ENCODE measurements at places on chromosomes 7 and 10.

GRCh38 chr10:73086816-73087215 lies 9.8 kb downstream of the P4HA1 start:
- no peak overlapping the region for H3K4me3 ChIP-seq
- no peak for DNase-seq
- no peaks in the 10 kb centered on the region for H3K36me3 ChIP-seq
- H3K27ac ChIP-seq = no peak overlapping the region
- no peaks in the 10 kb centered on the region for H3K27me3 ChIP-seq

- H3K4me3 ChIP-seq = no peak overlapping the region
- no peak for DNase-seq
- no peaks in the 10 kb centered on the region for H3K4me1 ChIP-seq
Observed at GRCh38 chr7:80711531-80711930, 73.1 kb downstream of the CD36 start.

- no peak for DNase-seq
- H3K27ac ChIP-seq = no peak overlapping the region
- no peaks in the 10 kb centered on the region for H3K27me3 ChIP-seq
- H3K36me3 ChIP-seq = no peaks in the 10 kb centered on the region
- no peak overlapping the region for H3K4me3 ChIP-seq
Observed at GRCh38 chr10:53786236-53786900, 1013.8 kb upstream of the MBL2 start.

DNA sequence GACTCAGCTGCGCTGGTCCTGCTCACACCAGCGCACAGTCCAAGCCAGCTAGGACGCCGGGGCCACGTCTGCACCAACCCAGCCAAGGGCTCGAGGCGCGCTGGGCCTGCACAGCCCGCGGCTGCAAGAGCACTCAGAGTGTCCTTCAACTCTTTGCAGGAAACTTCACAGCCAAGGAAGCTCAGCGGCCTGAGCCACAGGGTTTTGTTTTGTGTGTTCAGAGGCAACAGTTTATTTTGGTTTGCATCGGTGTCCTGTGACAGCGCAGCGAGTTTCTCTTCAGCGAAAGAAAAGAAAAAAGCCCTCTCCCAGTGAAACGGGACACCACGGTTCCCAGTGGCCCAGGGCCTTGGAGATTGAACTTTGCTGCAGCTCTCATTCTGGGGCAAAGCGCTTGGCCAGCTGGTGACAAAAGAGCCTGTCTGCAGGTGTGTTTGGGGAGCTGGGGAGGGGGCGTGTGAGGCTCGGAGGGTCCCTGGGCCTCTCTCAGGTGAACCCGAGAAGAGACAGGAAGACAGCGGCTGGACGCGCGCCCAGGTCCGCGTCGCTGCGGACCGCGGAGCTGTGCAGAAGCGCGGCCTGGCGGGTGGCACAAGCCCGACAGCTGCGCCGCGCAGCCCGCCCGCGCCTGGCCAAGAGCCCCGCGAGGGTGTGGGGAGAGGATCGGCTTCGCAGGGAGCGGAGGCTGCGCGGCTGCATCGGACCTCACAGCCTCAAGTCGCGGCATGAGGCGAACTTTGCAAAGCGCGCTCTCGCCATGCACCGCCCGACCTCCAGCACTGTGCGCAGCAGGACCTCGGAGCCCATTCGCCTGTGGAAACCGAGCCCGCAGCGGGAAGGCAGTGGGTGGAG lies 922 bp downstream of the CXCL12 start:
- H3K27me3 ChIP-seq = peaks cover 37% of the 10 kb centered on the region
- no peaks in the 10 kb centered on the region for H3K36me3 ChIP-seq
- H3K4me3 ChIP-seq = peak overlapping the region; percentile 54
- DNase-seq = no peak
- H3K27ac ChIP-seq = peak overlapping the region; percentile 71
- peaks cover 5% of the 10 kb centered on the region for H3K4me1 ChIP-seq

DNA sequence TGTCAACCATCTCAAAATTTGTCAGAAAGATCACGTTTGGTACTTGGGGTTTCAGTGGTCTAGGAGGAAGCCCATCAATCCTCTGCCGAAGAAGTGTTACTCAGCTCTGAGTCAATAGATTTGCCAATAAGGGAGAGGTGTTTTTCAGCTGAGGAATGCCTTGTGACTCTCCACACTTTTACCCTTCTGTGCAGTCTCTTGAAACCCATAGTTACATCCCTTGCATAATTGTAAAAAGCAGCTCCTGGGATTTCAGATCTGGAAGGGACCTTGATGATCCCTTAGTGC lies 47.5 kb downstream of the INSYN2A start:
- H3K27ac ChIP-seq = no peak overlapping the region
- no peaks in the 10 kb centered on the region for H3K27me3 ChIP-seq
- DNase-seq = no peak
- H3K36me3 ChIP-seq = no peaks in the 10 kb centered on the region
- H3K4me3 ChIP-seq = no peak overlapping the region
- no peaks in the 10 kb centered on the region for H3K4me1 ChIP-seq

- no peaks in the 10 kb centered on the region for H3K36me3 ChIP-seq
- H3K27ac ChIP-seq = peak overlapping the region; percentile 56
- H3K27me3 ChIP-seq = no peaks in the 10 kb centered on the region
- H3K4me1 ChIP-seq = peaks cover 11% of the 10 kb centered on the region
- H3K4me3 ChIP-seq = no peak overlapping the region
- DNase-seq = no peak
Observed at GRCh38 chr7:55513868-55514267, 58.4 kb downstream of the VOPP1 start.

DNA sequence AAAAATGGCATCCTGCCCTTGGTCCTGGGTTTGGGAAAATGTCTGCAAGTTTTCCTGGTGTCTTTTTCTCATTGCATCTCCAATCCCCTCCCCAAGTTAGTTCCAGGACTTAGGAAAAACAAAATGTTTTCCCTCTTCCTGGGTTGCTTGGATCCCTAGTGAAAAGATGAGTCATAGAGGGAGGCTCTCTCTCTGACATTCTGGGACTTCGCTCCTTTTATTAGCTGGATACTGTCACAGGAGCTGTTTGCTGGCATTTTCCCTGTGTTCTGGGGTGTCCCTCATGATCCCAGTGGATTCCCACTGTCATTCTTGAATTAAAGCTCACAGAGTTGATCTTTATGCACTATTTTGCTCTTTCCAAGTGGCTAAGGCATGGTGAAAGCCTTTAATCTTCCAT lies 316.4 kb upstream of the MBL2 start:
- no peak for DNase-seq
- H3K4me1 ChIP-seq = no peaks in the 10 kb centered on the region

- no peaks in the 10 kb centered on the region for H3K4me1 ChIP-seq
- no peak overlapping the region for H3K4me3 ChIP-seq
- no peaks in the 10 kb centered on the region for H3K27me3 ChIP-seq
Observed at GRCh38 chr10:85280014-85280413, 951.6 kb downstream of the CCSER2 start.

DNA sequence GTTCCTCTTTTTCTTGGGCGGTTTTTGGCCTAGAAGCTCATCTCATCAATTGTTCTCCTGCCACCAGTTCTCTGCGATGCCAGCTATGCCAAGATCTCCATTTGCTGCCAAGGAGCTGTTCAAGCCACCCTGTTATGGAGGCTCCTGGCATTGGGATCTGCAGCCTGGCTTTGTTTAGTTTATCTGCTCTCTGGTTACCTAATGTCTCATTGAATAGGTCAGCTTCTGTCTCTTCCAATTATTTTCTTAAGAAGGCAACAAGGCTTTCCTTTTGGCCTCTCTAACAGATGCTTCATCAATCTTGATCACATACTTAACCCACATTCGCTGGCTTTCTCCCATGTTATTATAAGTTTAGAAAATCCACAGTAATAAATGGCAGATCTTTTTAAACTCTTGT lies 20.6 kb upstream of the SDK1 start:
- no peaks in the 10 kb centered on the region for H3K36me3 ChIP-seq
- no peaks in the 10 kb centered on the region for H3K27me3 ChIP-seq
- DNase-seq = no peak
- H3K4me3 ChIP-seq = no peak overlapping the region
- H3K27ac ChIP-seq = peak overlapping the region; percentile 40
- H3K4me1 ChIP-seq = no peaks in the 10 kb centered on the region

- no peaks in the 10 kb centered on the region for H3K36me3 ChIP-seq
- H3K27ac ChIP-seq = no peak overlapping the region
Observed at GRCh38 chr7:90298145-90299038, 22.7 kb downstream of the FAM237B start.

DNA sequence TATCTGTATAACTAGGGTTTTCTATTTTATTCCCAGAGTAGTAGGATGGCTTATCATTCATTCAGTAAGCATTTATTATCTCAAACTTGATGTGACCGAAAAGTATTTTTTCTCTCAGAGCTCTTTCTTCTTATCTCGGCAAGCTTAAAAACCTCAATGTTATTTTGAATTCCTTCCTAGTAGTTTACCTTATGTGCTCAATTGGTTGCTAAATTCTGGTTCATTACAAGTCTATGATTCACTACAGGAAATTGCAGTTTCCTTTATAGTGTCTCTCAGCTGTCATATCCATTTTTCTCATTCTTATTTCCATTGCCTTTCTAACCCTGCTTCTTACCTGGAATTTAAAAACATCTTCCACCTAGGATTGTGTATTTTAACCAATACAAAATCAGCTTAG lies 12.6 kb upstream of the ICA1 start:
- no peak for DNase-seq
- no peaks in the 10 kb centered on the region for H3K36me3 ChIP-seq
- no peaks in the 10 kb centered on the region for H3K4me1 ChIP-seq
- H3K4me3 ChIP-seq = no peak overlapping the region
- H3K27me3 ChIP-seq = no peaks in the 10 kb centered on the region

GRCh38 chr7:29161231-29161630 lies 14.9 kb upstream of the CPVL start:
- no peak for DNase-seq
- no peak overlapping the region for H3K27ac ChIP-seq
- no peaks in the 10 kb centered on the region for H3K4me1 ChIP-seq
- H3K4me3 ChIP-seq = no peak overlapping the region

GRCh38 chr7:13021566-13022300 lies 334.3 kb downstream of the ARL4A start:
- H3K36me3 ChIP-seq = no peaks in the 10 kb centered on the region
- H3K27me3 ChIP-seq = no peaks in the 10 kb centered on the region
- H3K4me1 ChIP-seq = no peaks in the 10 kb centered on the region
- no peak overlapping the region for H3K4me3 ChIP-seq
- no peak for DNase-seq
- no peak overlapping the region for H3K27ac ChIP-seq

DNA sequence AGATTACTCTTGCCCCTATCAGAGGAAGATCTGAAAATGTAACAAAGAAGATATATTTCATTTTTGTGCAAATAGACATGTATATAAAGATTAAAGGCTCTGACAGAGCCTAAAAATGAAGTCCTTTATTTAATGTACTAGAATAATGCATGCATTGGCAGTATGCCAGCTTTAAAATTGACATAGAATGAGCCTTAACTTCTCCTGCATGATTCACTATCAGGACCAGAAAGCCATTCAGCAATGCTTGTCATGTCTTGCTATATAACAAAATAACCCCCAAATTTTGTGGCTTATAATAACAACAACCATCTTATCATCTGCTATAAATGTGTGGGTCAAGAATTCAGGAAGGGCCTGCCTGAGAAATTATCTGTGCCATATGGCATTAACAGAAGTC lies 411.9 kb downstream of the GRM8 start:
- no peak overlapping the region for H3K27ac ChIP-seq
- no peak overlapping the region for H3K4me3 ChIP-seq

- no peak overlapping the region for H3K27ac ChIP-seq
- DNase-seq = no peak
- H3K27me3 ChIP-seq = no peaks in the 10 kb centered on the region
- no peaks in the 10 kb centered on the region for H3K36me3 ChIP-seq
- no peaks in the 10 kb centered on the region for H3K4me1 ChIP-seq
- H3K4me3 ChIP-seq = no peak overlapping the region
Observed at GRCh38 chr10:113303544-113304146, 249.2 kb upstream of the HABP2 start.

GRCh38 chr10:34235164-34235832 lies 579.8 kb downstream of the PARD3 start:
- no peak for DNase-seq
- no peaks in the 10 kb centered on the region for H3K36me3 ChIP-seq
- no peak overlapping the region for H3K4me3 ChIP-seq
- H3K27ac ChIP-seq = no peak overlapping the region
- H3K4me1 ChIP-seq = no peaks in the 10 kb centered on the region

GRCh38 chr10:1272079-1272776 lies 216.0 kb downstream of the WDR37 start:
- no peak for DNase-seq
- no peak overlapping the region for H3K4me3 ChIP-seq
- no peak overlapping the region for H3K27ac ChIP-seq
- no peaks in the 10 kb centered on the region for H3K36me3 ChIP-seq

DNA sequence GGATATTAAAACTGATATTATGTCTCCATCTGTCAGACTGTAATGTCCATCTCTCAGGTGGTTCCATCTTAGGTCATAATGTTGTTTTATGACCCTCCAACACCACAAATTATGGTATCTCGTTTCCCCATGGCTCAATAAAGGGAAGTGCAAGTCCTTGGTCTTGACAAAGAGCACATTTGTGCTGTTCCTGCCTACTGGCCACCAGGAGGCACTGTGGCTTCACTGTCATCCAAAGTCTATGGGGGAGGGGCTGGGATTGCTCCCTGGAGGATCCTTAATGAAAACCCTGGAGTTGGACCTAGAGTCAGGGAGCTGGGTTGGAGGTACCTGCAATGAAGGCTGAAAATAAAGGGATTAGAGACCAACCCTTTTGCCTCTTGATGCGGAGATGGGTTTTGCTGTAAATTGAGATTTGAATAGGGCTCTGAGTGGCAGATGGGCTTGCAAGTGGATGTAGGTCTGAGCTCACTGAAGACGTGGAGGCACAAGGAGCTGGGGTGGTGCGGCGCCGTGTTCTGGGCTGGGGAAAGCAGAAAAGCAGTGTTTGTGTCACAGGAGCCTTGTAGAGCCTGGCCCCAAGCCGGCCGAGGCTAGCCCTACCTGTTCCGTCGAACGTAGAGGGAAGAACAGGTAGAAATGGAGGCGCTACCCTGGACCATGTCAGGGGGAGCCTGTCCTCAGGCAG lies 180.5 kb upstream of the PRSS58 start:
- H3K36me3 ChIP-seq = no peaks in the 10 kb centered on the region
- no peaks in the 10 kb centered on the region for H3K27me3 ChIP-seq
- peak; percentile 52 for DNase-seq
